Stimulated activated CD8-positive, alpha-beta memory T cell treated with anti-CD3 and anti-CD28 coated beads, Interleukin-15, amount 100 ng/mL, for 24 hours (primary cell): ENCODE measurements at places on chromosomes 3 and 15.

GRCh38 chr3:50090984-50091383, 2.3 kb downstream of the RBM5 start:
- no peak for DNase-seq

DNA sequence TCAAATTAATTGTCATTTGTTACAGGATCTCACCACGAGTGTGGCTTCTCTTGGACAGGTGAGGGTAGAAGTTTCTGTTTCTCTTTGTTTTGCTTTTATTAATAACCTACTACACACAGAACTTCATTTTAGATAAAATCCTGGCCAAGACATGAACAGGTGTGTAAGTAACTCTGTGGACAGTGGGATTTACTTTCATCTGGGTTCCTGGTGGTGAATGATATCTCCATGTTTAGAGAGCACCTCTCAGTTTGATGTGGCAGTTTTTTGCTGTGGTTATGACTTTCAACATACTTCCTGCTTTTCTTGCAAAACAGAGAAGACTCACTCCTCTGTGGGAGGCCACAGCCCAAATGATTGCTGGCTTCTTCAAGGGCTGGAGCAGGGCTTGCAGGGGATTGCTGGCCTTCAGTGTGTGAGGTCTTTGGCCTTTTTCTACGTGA, 71.1 kb upstream of the XCR1 start:
- no peak for DNase-seq

DNA sequence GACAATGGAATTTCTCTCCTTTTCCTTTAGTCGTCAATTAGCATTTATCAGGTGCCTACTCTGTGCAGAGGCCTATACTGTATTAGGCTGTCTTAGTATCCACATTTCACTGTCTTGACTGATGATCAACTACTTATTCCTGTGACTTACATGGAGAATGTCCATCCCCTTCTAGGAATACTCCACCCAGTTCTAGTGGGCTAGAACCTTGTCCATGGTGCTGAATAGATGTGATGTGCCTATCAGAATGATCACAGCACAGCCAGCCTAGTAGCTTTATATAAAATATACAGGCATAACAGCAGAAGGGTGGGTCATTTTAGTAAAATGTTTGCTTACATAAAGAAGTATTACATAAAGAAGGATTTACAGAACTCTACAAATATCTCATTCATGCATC, 621.4 kb downstream of the PDCD6IP start:
- DNase-seq = no peak

- DNase-seq = no peak
Observed at GRCh38 chr3:19183584-19183983, 35.3 kb downstream of the KCNH8 start.

DNA sequence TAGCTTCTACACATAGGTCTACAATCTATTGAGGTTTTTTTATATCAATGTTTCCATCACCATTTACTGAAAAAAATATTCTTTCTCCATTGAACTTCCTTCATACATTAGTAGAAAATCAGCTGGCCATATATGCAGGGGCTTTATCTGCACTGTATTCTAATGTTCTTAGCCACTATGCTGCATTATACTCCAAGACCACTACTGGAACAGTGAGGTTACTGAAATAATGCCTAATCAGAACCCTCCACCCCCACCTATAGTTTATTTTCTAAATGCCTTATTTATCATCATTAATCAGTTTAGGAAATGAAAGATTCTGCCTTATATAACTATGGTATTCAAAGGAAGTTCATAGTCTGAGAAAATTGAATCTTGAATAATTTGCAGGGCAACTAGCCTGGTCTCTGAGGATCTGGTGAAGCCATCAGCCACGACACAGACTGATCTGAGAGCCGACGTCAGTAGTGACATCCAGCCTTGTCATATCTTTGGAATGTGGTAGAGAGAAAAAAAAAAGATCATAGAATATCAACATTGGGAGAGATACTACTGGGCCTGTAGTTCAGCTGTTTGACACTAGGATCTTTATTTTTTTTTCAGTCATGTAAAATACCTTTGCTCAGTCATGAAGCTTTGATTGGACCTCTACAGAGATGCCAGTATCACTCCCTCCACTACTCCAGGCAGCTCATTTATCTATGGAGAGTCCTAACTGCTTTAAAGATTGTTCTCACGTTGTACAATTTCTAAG, 66.6 kb downstream of the P3H2 start:
- no peak for DNase-seq

GRCh38 chr3:31093606-31094005, 199.1 kb upstream of the GADL1 start:
- DNase-seq = no peak

DNA sequence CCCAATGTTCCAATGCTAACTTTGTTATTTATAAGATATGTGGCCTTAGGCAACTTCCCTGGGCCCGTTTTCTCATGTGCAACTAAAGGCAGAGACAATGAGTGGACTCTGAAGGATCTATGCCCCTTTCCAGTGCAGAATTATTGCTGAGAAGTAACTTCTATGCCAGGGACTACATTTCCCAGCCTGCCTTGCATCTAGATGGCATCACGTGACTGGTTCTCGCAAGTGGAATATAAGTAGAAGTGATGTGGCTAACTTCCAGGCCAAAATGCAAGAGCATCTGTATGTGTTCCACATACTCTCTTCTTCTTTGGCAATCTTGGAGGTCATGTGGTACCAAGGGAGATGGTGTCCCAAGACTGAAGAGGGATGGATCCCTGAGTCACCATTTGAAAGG, 674.4 kb downstream of the NTRK3 start:
- DNase-seq = no peak

DNA sequence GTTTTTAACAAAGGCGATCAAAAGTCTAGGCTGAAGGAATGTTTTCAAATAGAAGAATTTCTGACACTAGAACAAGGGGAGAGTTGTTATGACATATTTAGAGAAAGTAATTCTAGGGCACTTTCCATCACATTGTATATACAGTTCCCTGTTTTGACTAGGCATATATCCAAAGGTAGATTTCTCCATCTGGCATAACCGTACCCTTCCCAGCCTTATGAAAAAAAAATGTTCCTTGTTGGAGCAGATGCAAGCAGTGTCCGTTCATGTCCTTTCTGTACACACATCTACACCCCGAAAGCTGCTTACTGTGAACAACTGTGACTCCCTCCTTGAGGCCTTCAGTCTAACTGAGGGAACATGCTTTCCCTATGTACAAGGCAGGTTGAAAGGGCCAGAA, 271.7 kb upstream of the GBE1 start:
- no peak for DNase-seq

DNA sequence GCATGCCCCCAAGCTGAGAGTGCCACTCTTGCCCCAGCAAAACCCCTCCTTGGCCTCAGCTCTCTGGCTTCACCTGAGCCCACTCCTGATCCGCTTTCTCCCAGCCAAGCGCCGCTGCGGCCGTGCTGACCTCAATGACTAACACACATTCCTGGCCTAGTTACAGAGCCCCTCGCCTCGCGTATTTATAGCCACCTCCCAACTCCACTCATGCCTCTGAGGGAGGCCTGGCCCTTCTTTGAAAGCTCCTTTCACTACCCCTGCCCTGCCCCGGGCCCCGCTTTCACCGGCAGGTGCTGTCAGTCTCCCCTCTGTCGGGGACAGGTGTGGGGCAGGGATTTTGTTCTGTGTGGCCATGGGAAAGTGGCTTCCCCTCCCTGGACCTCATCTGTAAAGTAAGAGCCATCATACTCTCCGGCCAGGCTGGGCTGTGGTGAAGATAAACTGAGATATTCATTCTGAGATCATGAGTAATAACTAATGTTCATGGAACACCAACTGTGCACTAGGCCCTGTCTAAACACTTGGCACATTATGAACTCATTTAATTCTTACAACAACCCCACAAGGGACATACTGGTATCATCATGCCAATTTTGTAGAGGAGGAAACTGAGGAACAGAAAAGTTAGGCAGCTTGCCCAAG, 13.2 kb upstream of the ATP2B2 start:
- DNase-seq = no peak

GRCh38 chr15:70159001-70159712, 61.4 kb upstream of the TLE3 start:
- DNase-seq = no peak

DNA sequence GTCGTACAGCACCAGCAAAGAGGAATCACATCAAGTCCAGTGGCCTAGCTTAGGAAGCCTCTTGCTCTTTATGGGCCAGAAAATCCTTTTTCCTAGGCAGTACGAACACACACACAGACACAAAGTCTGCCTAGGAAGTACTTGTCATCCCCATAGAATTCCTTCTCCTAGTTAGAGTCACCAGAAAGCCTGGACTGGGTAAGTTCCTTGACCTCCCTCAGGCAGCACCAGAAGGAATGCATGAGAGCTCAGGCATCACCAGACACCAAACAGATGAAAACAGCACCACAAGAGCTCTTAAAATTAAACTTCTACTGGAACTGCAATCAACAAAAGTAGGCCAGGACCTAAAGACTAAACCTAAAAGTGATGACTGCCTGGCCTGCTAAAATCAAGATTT, 192.9 kb upstream of the CCDC54 start:
- DNase-seq = no peak

- DNase-seq = no peak
Observed at GRCh38 chr15:71207141-71207540, 91.9 kb downstream of the THSD4 start.

GRCh38 chr3:59754456-59755129, 704.8 kb upstream of the CFAP20DC start:
- DNase-seq = no peak

DNA sequence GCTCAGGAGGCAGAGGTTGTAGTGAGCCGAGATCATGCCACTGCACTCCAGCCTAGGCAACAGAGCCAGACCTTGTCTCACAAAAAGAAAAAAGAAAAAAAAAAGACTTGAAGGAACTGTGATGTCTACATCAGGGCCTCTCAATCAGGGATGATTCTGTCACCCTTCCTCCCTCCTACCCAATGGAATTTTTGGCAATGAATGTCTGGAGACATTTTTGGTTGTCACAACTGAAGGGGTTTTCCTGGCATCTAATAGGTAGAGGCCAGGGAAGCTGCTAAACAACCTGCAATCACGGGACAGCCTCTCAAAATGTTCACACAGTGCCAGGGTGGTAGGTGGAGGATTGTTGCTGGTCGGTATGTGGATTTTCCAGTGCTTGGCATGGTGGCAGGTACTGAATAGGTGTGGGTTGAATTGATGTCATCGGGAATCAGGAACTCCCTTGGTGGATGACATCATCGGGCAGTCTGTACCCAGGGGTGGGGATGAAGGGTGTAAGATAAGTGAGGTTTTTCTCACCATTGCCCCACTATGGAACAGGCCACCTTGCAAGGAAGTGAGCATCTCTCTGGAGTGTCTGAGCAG, 71.3 kb downstream of the MESD start:
- DNase-seq = no peak

DNA sequence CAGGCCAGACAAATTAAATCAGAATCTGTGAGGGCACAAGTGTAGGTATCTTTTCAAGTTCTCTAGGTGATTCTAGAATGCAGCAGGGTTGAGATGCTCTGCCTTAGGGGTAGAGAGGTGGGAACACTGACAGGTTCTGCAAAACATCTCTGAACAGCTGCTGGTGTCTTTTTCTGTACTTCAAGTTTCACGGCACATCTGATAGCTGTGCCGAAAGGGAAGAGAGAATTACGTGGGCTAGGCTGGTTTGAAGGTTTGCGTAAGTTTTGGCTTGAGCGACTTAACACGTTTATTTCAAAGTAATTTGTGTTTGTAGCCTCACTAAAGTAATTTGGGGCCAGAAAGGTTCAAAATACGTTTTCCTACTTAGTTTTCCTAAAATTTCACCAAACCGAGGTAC, 22.5 kb downstream of the PXK start:
- no peak for DNase-seq

DNA sequence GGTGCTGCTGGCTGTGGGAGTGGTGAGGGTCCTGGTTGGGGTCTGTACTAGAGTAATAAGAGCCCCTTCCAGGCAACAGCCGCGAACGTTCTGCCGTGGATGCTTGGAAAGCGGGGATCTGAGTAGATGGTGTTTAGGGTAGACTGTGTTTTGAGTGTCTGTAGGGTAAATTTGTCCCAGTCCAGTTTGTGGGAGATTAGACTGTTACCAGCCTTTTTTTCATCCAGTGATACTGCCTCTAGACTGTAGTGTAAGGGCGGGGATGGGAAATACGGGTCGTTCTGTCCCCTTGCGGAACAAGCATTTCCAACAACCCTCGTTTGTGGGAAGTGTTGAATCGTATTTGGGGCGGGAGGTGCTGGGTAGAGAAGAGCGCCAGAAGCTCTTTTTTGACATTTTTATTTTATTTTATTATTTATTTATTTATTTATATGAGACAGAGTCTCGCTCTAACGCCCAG, 424 bp downstream of the HAUS2 start:
- no peak for DNase-seq

DNA sequence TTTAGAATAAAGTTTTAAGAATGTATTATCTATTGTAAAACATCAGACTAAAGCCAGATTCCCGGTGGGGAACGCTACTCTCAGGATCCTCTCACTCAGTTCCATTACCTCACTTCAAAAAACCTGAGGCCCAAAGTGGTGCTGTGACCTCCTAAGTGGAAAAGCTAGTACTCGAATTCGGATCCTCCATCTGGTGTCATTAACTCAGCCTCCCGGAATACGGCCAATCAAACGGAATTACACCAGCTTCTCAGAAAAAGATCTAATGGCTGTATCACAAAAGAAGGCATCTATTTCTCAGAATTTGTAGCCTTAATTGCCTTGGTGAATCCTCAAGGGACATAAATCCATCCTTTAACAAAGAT, 627 bp downstream of the ACAD11 start:
- DNase-seq = no peak

GRCh38 chr3:24578951-24579421, 84.3 kb upstream of the THRB start:
- no peak for DNase-seq

DNA sequence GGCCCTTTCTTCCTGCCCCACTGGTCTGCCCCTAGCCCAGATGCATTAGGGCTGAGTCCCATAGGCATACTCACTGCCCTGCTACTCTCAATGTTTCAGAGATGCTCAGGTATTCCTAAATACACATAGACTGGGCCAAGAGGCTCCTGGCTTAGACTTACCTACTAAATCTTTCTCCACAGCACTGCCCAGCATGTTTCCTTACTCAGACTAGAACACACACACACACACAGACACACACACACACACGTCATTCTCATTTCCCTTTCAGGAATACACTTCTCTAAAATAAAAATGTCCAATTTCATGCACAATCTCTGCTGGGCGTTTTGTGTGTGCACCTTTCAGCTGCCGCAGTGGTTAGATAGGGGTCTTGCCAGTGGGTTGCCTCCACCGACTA, 175.7 kb downstream of the FAM43A start:
- no peak for DNase-seq

- DNase-seq = no peak
Observed at GRCh38 chr3:37129871-37130270, 44.5 kb downstream of the LRRFIP2 start.

GRCh38 chr15:32889214-32889613, 171.4 kb downstream of the GREM1 start:
- no peak for DNase-seq

DNA sequence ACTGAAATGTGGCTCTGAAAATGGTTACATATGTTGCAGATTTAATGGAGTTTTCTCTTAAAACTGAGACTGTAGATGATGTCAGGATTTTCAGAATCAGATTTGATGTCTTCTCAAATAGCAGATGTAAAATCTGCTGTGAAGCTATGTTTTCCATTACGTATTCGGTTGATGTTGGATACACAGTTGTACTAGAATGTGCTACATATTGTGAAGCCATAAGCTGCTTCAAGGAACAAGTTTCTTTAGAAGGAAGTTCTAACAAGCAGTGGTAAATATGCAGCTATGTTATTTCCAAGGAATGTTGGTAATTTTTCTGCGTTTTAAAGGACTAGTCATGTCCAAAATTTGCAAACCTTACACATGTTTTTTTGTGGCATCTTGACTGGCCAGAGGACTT, 197.7 kb downstream of the RBMS3 start:
- DNase-seq = no peak

GRCh38 chr3:11346416-11346815, 74.2 kb downstream of the ATG7 start:
- no peak for DNase-seq
